Right forelimb (tissue), 1 donor: ENCODE measurements at places on chromosomes 16 and 17.

GRCh38 chr17:30210901-30211300 is 24.6 kb downstream of the SLC6A4 start:
- no peak for DNase-seq

DNA sequence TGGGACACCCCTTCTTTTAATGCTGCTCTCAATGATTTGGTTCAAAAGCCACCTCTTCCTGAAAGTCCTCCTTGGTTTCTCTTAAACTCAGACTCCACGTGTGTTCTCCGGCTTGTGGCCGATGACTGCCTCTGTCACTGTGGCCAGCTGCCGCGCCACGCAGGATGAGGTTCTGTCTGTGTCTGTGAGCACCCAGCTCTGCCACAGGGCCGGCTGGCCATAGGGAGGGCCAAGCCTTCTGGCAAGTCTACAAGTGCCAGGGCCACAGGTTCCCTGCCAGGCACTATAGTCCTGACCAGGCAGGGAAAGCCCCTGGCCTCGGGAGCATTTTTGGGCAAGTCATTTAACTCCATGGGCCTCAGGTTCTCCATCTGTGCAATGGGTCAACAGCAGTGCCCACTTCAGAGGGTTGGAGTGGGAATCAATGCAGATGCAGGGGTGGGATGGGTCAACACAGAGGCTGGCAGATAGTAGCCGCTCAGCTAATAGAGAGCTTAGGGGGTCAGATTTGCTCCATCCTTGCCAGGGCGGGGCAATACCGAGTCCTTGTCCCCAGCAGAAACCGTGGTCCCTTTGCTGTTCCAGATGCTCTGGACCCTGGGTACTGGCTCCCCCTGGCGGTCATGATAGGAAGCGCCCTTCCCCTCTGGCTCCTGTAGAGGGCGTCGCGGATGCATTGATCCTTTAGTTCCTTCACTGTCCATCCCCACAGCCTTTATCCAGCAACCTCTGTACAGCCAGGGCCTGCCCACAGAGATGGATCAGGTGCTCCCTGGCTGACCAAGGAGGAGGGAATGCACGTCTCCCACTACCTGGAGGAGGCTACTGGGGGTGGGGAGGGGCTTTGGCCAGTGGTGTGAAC is 19.3 kb upstream of the ADGRG3 start:
- DNase-seq = peak; percentile 89

DNA sequence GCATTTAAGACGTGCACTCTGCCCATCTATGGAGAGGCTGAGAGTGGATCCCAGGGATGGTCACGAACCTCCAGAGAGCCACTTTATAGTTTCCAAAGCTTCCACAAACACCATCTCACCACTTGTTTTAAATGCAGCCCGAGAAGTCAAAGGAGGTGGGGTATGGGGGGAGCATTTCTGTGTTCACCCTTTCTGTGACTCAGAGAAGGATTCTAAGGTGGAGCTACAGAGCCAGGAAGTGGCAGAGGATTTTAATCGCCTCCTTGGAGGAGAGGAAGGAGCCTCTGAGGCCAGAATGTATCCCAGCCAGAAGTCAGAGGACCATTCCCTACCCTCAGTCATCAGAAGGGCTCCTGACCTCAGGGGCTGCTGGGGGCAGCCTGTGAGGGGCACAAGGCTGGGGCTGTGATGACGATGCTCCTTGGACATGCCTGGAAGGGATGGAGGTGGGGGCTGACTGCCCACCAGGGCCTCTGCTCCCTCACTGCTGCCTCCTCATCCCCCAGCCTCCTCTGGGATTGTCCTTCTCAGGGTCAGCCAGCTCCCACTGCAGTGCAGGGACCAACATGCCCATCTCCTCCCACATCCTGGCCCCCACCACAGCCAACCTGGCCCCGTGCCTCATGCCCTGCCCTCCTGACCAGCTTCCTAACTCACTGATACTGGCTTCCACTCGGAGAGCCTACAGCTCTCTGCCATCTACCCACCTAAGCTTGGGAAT is 2.8 kb downstream of the XYLT2 start:
- peak; percentile 20 for DNase-seq

GRCh38 chr17:74478420-74479100 is 12.1 kb downstream of the CD300A start:
- no peak for DNase-seq

DNA sequence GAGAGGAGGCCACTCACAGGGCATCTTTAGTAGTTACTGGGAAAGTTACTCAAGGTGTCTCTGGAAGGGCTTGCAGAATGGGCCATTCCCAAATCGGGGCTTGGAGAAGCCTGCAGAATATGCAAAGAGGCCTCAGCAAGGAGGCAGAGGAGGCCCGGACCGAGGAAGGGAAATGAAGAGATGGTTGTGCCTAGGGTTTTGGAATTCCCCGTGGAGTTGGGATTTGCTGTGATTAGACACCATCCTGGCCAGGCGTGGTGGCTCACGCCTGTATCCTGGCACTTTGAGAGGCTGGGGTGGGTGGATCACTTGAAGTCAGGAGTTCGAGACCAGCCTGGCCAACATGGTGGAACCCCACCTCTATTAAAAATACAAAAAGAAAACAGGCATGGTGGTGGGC is 193.0 kb downstream of the IRF8 start:
- DNase-seq = no peak

DNA sequence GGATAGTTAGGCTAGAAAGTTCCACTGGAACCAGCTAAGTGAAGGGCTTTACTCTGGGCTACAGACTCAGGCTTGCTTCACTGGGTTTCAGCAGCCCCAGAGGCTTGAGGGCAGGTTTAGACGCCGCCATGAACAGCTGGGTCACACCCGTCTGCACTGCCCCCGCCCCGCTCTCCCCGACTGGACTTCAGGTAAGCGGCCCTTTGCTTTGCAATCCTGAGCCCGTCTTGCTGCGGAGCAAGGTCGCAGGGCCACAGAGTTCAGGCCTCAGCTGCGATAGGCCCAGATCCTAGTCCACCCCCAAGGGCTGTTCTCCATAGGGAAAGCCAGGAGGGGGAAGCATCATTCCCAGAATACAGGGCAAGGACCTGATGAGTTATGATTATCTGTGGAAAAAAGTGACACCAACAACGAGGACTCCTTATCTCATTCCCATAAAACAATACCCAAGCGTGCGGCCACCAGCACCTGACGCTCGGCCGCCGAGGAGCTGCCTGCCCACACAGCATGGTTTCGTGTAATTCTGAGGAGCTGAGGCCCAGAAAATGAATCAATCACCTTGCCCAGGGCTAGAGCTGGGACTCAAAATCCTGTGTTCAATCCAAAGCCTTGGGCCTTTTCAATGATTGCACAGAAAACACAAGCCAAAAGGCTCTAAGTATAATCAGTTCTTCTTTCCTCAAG is 20.4 kb downstream of the MEAK7 start:
- no peak for DNase-seq

DNA sequence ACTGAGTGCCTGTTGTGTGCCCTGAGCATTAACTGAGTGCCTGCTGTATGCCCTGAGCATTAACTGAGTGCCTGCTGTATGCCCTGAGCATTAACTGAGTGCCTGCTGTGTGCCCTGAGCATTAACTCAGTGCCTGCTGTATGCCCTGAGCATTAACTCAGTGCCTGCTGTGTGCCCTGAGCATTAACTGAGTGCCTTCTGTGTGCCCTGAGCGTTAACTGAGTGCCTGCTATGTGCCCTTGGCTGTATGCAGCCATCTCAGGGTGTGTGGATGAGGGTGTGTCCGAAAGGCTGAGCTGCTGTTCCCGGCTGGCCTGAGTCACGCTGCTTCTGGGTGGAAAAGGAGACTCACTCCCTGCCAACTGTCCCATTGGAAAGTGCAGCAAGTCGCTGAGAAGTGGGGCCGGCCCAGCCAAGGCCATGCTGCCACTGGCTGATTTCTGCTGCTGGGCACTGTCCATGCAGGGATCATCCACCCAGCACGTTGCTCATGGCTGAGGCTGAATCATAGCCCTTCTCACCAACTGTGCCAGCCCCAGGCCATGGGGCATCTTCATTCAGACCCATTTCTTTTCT is 113.8 kb downstream of the OR1D5 start:
- DNase-seq = no peak

GRCh38 chr17:72125742-72126141 is 4.9 kb downstream of the SOX9 start:
- no peak for DNase-seq

DNA sequence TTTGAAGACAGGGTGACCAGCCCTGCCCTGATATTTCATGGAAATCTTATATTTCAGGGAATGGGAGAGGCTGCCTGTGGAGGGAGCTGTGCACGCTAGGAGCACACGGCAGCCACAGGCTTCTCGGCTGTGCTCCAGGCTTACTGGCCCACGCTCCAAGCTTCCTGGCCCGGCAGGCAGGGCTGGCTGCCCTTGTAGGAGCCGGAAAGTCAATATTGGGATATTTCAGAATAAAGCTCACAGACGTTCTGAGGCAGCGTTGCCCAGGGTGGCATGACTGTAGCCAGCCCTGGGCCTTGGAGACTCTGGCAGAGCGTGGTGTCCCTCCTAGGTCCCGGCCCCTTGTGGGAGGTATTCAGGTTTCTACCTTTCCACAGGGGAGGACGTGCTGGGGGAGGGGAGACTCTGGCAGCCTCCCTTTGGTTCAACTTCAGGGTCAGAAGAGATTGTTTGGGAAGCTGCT is 95.6 kb downstream of the NPIPB11 start:
- no peak for DNase-seq

- no peak for DNase-seq
These were observed 427.9 kb upstream of the ERCC4 start for GRCh38 chr16:13492046-13492445.

- DNase-seq = peak; percentile 58
These were observed 4.6 kb downstream of the UNC119 start for GRCh38 chr17:28547623-28548416.

DNA sequence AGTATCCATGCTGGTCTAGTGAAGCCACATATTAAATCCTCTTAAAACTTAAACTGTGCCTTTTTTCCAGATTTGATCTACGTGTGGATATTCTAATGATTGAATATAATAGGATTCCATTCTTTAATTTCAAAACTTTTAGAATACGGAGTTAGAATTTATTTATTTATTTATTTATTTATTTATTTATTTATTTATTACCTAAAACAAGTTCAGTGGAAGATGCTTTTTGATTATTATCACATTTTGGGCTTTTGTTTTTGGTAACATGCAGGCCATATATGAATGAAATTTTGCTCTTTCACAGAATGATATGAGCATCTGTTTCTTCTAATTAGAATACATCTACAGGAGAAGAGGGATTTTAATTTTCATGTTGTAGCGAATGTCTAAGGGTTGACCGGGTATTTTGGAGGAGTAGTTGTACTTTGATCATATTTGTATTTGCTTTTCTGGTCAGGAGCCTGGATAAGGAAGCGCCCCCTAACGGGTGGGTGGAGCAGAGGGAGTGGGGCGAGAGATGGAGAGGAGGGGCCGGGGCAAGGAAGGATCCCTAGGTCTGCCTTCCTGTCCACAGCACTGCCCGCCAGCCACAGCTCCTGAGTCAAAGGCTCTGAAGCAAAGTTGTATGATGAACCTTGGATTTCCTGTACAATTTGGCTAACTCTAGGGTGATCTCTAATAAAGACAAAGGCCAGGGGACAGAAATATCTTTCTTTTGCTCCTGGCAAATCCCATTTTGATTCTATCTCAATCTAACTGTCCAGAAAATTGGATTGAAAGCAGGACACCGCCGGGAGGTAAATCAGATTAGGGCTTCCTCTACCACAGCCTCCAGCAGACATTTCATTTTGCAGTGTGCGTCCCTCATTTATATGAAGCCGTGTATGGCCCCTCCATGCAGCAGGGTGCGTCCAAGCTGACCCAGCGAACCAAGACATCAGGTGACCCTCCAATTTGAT is 149.1 kb downstream of the PRKCA start:
- no peak for DNase-seq

DNA sequence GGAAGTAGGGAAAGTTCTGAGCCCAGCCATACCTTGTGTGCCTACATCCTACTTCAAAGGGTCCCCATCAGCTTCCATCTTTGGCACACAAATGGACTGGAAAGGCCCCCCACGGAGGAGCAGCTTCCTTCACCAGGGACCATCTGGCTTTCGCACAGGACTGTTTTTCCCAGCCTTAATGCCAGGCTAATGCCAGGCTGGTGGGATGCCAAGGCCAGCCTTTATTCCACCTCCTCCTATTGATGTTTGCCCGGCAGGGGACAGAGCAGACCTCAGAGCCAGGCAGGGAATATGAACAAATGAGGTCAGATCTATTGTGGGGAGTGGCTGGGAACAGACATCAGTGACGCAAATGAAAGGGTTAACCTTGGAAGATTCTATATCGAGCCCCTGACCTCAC is 5.7 kb downstream of the GPR179 start:
- DNase-seq = no peak

DNA sequence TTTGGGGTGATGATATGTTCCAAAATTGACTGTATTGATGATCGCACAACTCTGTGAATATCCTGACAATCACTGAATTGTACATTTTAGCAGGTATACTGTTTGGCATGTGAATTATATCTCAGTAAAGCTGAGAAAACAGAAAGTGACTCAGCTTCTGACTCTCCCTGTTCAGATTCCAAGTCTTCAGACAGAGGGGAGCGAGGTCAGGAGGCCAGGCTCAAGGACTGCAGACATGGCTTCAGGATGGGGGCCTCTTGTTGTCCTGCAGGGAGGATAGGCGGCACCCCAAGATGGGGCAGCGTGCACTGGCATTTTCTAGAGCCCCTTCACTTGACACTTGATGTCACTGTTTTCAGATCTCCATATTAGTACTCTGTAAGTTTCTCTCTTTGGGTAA is 45.6 kb downstream of the KNOP1 start:
- no peak for DNase-seq

GRCh38 chr17:42068979-42069378 is 18.6 kb upstream of the C17orf113 start:
- DNase-seq = no peak

- no peak for DNase-seq
These were observed 8.0 kb upstream of the CCL1 start for GRCh38 chr17:34370997-34371395.

GRCh38 chr17:79115487-79115886 is 40.9 kb downstream of the ENGASE start:
- DNase-seq = no peak

DNA sequence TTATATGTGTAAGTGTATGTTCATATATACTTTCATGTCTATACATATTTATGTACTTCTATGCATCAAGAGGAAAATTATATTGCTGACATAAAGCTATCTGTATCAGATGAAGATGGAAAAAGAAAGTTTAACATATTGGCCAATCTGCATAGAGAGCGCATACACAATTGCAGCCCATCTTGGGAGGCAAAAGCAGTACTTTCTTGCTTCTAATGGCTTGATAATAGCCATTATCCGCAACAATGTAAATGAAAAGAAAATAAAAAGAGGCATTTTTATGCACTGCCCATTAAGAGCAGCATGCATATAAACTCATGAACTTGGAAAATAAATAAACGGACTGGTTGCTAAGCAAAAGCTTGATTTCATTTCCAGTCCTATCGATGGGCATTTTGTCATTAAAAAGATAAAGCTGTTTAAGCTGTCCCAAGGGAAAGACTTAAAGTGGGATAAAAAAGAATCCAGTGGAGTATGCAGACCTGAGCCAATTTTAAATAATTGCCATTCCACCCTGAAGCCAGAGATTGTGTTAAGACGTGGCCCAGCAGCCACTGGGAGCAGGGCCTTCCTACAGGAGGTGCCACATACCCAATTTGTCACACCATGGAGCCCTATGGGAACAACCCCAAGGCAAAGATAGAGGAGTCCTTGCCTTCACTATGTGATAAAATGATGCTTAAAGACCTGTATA is 183.6 kb upstream of the CDH11 start:
- DNase-seq = no peak

- no peak for DNase-seq
These were observed 29.1 kb upstream of the IRX6 start for GRCh38 chr16:55294931-55295342.

GRCh38 chr16:46785076-46785845 is 37.1 kb upstream of the MYLK3 start:
- DNase-seq = no peak
